Activated CD4-positive, alpha-beta T cell treated with anti-CD3 and anti-CD28 coated beads, Interleukin-2, amount 50 U/mL, for 24 hours (primary cell): ENCODE measurements at places on chromosomes 3 and 15.

GRCh38 chr15:24919446-24919845 is 35.3 kb upstream of the SNRPN start:
- DNase-seq: no peak

- DNase-seq: no peak
Observed at GRCh38 chr3:32568953-32569352, 1.7 kb downstream of the DYNC1LI1 start.

DNA sequence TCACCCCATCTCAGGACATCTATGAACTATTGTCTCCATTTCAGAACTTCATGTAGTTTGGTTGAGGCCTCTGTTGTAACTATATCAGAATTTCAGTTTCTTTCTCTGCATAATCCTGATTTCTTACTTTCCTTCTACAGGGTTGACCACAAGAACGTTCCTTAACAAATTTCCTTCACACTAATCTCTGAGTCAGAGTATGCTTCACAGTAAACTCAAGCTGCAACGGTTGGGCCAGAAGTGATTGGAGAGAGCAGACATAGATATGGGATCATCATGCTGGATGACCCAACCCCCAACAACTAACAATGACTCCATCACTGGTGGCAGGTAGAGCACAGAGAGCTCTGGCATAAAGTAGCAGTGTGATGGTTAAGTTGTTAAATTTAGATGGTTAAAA is 128.8 kb upstream of the OSTN start:
- no peak for DNase-seq

GRCh38 chr3:153142961-153143360 is 19.1 kb upstream of the RAP2B start:
- no peak for DNase-seq

DNA sequence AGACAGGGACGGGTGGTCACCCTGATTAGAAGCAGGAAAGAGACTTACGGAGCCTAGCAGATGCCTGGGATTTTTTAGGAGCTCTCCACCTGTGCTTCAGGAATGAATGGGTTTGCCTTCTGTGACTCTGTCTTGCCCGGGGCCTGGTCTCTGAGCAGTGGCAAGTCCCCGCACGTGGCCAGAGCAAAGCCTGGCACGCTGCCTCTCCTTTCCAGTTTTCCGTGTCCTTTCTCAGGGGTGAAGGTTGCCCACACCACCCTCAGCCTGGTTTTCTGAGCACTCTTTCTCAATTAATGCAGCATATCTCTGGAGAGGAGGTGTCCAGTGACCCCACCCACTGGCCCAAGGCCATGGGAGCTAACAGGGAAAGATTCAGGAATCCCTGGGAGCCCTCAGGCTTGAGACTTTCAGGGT is 14.5 kb upstream of the CHST14 start:
- DNase-seq: no peak

DNA sequence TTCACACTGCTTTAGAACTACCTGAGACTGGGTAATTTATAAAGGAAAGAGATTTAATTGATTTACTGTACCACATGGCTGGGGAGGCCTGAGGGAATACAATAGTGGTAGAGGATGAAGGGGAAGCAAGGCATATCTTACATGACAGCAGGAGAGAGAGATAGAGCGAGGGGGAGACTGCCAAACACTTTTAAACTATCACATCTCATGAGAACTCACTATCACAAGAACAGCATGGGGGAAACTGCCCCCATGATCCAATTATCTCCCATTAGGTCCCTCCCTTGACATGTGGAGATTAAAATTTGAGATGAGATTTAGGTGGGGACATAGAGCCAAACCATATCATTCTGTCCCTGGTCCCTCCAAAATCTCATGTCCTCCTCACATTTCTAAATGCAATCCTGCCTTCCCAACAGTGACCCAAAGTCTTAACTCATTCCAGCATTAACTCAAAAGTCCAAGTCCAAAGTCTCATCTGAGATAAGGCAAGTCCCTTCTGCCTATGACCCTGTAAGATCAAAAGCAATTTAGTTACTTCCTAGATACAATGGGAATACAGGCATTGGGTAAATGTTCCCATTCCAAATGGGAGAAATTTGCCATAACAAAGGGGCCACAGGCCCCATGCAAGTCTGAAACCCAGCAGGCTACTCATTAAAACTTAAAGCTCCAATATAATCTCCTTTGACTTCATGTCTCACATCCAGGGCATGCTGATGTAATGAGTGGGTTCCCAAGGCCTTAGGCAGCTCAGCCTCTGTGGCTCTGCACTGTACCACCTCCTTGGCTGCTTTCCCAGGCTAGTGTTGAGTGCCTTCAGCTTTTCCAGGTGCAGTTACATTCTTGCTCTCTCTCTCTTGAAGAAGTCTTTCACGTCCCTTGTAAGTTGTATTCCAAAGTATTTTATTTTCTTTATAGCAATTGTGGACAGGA is 481.7 kb upstream of the TGFBR2 start:
- no peak for DNase-seq

GRCh38 chr15:39692356-39693327 is 90.0 kb downstream of the FSIP1 start:
- no peak for DNase-seq

DNA sequence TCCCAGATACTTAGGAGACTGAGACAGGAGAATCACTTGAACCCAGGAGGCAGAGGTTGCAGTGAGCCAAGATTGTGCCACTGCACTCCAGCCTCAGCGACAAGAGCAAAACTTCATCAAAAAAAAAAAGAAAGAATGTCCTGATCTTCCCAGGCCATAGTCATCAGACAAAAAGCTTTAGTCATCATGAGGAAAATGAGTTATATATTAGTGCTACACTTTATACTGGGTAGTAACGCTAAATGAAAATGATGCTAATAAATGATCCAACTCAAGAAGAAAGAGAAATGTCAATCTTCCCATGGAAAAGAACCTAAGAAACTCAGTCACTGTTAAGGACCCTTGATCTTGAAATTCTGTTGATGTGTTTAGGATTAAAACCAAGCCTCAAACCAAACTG is 26.3 kb upstream of the TRIM59 start:
- no peak for DNase-seq

GRCh38 chr15:101239724-101240136 is 12.1 kb downstream of the CHSY1 start:
- no peak for DNase-seq

GRCh38 chr3:121748680-121749275 is 763 bp downstream of the GOLGB1 start:
- no peak for DNase-seq

- no peak for DNase-seq
Observed at GRCh38 chr3:140341817-140342403, 336.0 kb upstream of the TRIM42 start.

GRCh38 chr3:190182418-190183043 is 61.8 kb upstream of the P3H2 start:
- no peak for DNase-seq

DNA sequence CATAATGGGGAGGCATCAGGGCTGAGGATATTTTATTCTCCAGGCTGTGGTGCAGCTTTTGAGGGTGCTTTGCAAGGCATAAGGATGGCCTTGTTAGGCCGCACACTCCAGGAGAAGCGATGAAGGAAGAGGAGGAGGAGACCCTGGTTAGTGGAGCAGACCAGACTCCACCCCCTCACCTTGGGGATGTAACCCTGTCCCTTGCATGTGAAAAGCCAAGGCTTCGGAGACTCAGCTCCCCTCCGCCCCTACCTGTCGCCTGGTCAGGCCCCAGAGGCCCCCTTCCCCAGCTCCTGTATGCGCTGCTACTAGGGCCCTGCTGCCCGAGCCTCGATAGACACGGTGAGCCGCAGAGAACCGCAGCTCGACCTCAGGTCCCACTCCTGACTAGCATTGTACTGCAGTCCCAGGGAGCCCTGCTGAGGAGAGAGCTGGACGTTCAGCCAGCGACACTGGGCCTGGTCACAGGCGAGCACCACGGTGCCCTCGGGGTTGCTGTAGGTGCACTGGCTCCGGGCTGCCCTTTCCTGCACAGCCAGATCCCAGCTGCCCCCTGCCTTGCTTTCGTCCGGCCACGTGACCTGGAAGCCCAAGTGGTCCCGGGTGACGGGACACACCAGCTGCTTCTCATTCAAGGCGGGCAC is 10.2 kb downstream of the CPN2 start:
- no peak for DNase-seq

GRCh38 chr15:92161039-92161670 is 232.5 kb upstream of the ST8SIA2 start:
- DNase-seq: no peak

- DNase-seq: no peak
Observed at GRCh38 chr3:58383904-58384303, 49.7 kb downstream of the PDHB start.

DNA sequence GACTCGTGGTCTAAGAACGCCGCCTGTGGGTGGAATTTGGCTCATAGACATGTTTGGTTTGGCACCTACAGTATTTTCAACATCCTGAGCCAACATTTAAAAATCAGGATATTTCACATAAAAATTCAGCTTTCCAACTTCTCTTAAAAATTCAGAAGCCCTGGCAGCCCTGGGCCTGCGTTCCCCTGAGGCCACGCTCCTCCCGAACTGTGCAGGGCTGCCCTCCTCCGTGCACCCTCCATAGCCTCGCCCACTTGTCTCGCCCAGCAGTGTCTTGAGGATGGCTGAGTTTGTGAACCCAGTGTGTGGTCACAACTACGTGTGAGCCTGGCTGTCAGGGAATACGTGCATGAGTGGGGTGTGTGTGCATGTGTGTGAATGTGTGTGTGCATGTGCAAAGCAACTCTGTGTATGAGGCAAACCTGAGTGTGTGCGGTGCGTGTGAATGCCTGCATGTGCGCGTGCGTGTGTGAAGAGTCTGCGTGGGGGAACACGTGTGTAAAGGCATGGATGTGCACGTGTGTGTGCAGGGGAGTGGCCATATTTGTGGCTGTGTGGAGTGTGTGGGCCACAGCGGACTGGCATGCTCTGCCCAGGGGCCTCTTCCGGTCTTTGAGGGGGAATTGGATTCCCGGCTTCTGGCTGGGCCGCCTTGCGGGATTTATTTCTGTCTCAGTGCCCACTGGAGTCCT is 30.9 kb downstream of the PTH1R start:
- DNase-seq: no peak

DNA sequence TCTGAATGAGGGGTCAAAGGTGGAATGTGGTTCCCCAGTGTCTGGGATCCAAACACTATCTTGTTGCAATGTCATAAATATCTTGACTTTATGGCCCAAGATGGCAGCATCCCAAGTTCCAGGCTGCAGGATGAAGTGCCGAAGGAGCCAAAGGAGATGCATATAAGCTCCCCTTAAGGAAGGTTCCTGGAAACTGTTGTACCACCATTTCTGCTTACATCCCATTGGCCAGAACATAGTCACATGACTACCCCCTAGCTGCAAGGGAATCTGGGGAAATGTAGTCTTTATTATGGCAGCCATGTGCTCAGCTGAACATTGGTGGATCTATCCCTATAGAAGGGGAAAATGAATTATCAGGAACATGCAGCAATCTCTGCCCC is 54.3 kb downstream of the BDH1 start:
- no peak for DNase-seq

- DNase-seq: no peak
Observed at GRCh38 chr3:29937185-29937584, 656.3 kb downstream of the RBMS3 start.

DNA sequence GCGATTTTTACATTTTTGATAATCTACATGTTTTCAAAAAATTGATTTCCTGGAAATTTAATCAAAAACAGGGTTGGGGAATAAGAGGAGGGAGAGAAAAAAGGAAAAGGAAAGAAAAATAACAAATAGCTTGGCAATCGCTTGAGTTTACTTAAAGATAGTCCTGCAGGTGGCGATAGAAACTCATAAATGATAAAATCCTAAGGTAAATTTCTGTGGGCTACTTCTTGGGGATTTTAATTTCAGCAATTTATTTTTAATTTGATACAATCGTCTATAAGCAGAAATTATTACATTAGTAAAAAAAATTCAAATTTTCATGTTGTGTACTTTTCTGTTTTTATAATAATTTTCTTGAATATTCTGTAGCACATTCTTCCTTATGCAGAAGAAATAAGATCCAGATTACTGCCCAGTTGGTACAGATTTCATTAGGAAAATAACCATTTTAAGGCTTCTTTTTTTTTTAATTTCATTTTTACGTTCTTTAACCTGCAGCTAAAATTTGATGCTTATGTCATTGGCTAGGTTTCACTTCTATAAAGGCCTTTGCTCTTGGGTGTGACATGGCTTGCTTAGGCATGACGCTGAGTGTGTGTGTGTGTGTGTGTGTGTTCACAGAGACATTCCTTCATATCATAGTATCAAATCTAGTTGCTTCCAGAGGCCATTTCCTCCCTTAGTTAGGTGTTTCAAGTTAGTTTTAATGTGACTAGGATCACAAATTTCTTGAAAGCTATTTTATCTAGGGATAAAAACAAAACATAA is 181.8 kb downstream of the MCTP2 start:
- no peak for DNase-seq

- DNase-seq: no peak
Observed at GRCh38 chr15:58856086-58856485, 77.4 kb downstream of the SLTM start.

GRCh38 chr3:72892081-72892775 is 4.4 kb downstream of the GXYLT2 start:
- DNase-seq: no peak

DNA sequence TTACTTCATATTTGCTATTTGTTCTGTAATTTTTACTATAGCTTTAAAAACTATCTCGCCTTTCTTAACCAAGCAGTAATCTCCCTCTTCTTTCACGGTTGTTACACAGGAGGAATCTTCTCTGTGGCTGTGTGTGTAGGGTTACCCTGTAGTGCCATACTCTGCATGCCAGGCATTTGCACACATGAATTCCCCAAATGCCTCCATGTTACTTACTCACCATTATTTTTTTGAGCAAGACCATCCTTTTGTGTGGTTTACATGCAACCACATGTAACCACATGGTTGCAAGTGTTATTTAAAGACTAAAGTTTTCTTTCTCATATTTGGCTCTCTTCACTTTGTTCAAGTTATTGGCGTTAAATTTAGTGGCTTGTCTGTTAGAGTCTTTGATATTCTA is 45.5 kb downstream of the HPS3 start:
- DNase-seq: no peak

DNA sequence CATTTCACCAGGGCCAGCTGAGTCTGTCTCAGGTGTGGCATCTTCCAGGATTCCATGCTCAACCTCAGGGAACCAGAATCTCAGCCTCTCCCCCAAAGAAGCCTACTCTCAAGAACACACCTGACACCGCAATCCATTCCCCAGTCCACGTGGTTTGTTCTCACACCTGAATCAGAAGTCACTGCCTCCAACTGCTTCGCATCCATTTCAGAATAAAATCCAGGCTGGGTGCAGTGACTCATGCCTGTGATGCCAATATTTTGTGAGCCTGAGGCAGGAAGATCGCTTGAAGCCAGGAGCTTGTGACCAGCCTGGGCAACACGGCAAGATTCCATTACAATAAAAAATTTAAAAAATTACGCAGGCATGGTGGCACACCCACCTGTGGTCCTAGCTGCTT is 212.2 kb downstream of the FOXP1 start:
- DNase-seq: no peak
